ENCODE measurements at places on chromosomes 13 and 19.
A peak's percentile ranks its signal among the peaks of the same experiment; 100 is the strongest.

GRCh38 chr19:42306646-42307045 lies 4.2 kb upstream of the PAFAH1B3 start:
- no peak for DNase-seq

DNA sequence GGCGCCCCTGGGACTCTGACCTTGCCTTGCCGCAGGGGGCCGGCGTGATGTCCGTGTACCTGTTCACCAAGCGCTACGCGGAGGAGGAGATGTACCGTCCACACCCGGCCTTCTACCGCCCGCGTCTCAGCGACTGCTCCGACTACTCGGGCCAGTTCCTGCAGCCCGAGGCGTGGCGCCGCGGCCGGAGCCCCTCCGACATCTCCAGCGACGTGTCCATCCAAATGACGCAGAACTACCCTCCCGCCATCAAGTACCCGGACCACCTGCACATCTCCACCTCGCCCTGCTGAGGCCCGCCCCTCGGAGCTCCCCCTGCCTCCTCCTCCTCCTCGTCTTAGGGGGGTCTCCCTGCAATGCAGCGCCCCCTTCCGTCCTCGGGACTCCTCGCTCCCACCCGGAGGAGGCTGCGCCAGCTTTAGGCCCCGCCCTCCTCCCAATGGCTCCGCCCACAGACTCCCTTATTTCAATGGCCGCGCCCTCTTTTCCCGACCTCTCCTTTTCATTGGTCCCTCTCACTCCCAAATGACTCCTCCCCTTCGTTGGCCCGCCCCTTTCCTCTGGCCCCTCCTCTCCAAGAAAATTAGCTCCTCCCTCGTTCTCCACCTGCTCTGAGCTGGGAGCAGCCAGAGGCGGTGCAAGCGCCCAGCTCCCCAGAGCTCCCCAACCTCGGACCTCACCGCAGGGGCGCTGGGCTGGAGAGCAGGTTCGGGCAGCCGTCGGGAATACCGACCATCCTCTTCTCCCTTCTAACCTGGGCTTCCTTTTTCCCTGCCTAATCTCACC lies 20.5 kb upstream of the CACNG8 start:
- peak; percentile 11 for DNase-seq

GRCh38 chr13:77896977-77897376 lies 21.7 kb downstream of the EDNRB start:
- DNase-seq: peak; percentile 9

DNA sequence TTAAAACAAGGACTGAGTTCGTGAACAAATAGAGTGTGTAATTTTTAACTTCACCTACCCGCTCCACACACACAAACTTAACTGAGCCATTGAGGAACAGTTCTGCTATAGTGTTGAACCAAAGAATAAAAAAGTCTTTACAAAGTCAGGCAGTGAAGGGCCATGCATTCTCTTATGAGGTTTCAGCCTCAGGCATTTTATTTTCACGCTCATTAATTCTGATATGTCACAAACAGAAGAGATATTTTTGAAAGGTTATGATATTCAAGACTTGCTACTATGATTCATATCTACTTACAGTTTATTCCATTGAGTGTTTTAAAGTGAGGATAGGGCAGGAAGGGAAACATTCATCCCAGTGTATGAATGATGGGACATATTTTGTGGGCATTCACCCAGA lies 282.2 kb downstream of the SLITRK5 start:
- DNase-seq: no peak

- peak; percentile 83 for DNase-seq
Measured at GRCh38 chr19:39406656-39407409, at the start of gene ZFP36. Gene ZFP36 (plus strand): TSS chr19:39406847. CDS start chr19:39406905, 58 bp downstream.

DNA sequence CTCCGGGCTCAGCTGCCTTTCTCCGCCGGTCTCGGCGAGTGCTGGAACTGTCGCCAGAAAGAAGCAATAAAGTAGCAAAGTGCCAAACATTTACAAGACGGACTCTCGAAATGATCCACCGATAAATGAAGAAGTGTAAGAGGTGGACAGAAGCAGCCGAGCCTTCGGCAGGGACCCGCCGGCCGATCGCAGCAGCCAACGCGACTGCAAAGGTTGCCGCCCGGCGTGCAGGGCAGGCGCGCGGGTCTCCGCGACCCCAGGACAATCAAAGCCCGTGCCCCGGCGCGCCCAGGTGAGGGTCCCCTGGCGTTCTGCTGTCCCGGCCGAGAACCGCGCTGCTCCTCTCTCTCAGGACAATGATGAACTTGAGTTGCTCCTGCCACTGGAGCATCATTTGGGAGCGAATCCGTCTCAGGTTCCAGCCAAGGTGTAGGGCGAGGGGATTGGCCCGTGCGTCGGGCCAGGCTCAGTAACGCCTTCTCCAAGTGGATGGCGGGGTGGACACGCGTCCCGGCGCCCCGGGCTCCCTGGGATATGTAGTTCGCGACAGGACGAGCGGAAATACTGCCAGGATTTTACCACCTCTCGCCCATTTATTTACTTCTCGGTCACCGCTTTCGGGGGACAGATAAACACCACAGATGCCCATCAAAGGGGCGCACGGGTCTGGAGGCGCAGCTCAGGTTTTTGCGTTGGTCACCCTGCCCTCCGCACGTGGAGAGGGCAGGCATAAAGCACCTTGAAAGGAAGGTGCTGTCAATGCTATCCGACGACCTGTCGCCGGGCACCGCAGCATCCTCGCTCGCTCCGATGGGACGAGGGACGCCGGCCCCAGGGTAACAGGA lies at the start of the genes BIVM and POGLUT2:
TSS of gene BIVM (plus strand) at position 539 of the 845 bp plus-strand sequence. CDS start 8,149 bp downstream, outside the sequence.
TSS of gene POGLUT2 (minus strand) at position 396 of the 845 bp plus-strand sequence. CDS start at position 90, 306 bp downstream.
- DNase-seq: peak; percentile 92

DNA sequence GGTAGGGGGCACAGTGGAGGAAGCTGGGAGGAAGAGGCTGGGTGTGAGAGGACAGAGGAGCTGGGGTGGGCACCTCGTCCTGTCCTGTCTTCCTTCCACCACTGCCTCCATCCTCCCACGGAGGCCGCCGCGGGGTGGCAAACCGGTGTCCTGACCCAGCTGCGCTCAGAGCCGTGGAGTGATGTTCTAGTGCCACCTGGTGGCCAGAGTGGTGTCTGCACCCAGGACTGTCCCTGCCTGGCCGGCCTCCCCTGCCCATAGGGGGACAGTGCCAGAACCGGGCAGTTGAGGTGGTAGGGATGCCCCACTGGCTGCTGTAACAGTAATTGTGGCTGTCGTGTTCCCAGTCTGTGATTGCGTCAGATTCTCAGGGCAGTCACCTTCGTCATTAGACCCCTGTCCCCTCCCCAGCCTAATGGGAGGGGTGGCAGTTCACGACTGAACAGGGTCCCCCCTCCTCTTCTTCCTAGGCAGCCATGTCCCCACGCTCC lies 11.1 kb upstream of the ARRDC2 start:
- peak; percentile 63 for DNase-seq

- no peak for DNase-seq
Measured at GRCh38 chr13:95204231-95204765, 97.0 kb downstream of the ABCC4 start.

- DNase-seq: no peak
Measured at GRCh38 chr13:92135509-92135908, 737.1 kb downstream of the GPC5 start.

DNA sequence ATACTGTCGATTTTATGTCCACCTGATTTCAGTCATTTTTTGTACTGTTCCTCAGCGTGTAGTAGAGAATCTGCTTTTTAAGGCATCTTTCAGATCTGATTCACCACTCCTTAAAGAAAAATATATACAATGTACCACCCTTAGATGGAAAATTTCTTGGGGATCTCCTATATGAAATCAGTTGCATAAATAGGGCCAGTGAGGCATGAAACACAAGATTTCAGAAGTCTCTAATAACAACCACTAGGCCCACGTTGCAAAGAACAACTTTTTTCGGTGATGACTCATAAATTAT lies 1.4 kb downstream of the USP12 start:
- DNase-seq: peak; percentile 67

DNA sequence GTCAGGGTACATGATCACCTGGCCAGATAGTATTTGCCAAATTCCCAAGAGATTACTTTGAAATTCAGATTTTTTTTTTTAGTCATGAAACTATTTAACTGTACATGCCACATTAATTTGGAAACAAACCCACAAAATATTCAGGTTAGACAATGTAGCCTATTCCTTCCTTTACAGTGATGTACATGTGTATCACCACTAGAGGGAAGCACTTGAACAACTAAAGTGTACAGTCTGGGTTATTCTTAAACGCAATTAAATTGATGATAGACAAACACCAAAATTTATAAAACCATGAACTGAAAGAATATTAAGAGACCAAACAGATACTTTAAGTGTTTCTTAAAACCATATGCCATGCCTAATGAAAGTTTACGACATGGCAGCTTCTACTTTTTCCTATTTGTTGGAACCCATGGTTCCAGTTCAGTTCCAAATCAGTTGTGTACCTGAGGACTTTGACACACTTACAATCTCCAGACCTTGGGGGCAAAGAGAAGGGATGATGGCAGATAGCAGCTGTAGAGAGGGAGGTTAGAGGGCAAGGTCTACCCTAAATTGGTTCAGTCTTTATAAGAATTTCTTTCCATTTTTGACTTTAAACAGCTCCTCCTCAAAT lies 52.8 kb downstream of the TNFSF13B start:
- peak; percentile 35 for DNase-seq

DNA sequence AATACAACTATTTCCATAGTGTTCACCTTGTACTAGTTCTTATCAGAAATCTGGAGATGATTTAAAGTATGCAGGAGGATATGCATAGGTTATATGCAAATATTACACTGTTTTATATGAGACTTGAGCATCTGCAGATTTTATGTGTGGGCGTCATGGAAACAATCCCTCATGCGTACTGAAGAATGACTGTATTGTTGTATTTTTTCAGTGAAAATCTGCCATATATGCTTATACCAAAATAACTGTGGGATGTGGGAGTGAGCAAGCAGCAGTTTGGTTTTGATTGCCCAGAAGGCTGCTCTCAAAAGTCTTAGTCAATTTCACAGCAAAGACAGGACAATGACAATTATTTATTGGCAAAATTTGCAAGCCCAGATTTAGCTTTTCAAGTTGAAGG lies 238.8 kb upstream of the PCDH20 start:
- no peak for DNase-seq

- no peak for DNase-seq
Measured at GRCh38 chr13:33785384-33785783, 32.6 kb upstream of the RFC3 start.

GRCh38 chr19:29943615-29944014 lies 1.6 kb downstream of the URI1 start:
- peak; percentile 12 for DNase-seq

DNA sequence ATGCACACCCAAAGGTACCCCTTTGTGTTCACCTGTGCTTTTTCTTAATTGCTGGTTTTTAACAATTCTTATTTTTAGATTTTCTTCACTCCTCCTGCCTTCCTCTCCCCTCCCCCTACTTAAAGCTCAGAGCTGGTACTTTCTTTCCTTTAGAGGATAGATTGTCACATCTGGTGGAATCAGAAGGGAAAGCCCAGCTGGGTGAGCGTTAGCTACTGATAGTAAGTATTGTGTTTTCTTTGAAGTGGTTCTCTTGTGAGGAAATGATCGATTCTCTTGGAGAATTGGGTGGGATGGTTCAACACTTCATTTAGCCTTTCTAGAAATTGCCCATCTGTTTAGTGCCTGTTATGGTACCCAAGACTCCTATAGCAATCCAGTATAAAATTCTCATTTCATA lies 84.8 kb downstream of the FLT1 start:
- no peak for DNase-seq

- no peak for DNase-seq
Measured at GRCh38 chr13:70108356-70109105, at the start of gene KLHL1. Gene KLHL1 (minus strand): TSS chr13:70108452. CDS start chr13:70107699, 753 bp downstream.

DNA sequence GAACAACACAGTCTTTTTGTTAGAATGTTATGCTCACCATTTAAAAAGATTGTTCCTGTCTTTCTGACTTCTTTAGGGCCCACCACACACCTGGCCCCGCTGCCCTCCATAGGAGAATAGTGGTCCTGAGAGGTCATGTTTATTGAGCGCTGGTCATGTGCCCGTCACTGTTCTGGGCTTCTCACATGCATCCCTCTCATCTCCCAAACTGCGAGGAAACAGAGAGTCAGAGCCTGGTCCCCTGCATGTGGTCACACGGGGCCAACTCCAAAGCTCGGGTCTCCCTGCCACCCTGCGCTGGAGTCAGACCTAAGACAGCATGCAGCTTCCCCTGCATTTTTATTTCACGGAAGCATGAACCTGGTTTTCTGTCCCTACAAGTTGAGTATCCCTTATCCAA lies 70.4 kb upstream of the GPR183 start:
- DNase-seq: no peak

DNA sequence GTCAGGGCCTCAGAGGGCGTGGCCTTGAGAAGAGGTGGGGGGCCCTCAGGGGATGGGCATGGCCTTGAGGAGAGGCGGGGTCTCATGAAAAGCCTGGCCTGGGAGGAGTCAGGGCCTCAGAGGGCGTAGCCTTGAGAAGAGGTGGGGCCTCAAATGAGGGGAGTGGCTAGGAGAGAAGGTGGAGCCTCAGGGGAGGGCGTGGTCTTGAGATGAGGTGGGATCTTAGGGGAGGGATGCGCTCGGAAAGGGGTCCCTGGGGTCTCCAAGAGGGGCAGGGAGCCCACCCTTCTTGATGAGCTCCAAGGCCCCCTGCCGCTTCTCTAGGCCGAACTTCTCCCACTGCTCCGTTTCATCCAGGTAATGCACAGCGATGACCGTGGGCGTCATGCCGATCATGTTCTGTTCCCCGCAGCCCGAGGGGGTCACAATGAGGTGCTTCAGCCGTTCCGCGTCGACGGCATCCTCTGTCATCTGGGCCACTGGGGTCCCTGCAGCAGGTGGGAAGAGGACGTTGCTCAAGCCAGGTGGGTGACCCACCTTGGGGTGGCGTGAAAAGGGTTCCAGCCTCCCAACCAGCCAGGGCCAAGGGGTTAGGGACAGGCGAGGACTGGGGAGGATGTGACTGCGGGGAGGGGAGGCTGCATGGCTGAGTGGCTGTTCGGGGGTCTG lies 24.3 kb upstream of the TNFSF14 start:
- DNase-seq: no peak

DNA sequence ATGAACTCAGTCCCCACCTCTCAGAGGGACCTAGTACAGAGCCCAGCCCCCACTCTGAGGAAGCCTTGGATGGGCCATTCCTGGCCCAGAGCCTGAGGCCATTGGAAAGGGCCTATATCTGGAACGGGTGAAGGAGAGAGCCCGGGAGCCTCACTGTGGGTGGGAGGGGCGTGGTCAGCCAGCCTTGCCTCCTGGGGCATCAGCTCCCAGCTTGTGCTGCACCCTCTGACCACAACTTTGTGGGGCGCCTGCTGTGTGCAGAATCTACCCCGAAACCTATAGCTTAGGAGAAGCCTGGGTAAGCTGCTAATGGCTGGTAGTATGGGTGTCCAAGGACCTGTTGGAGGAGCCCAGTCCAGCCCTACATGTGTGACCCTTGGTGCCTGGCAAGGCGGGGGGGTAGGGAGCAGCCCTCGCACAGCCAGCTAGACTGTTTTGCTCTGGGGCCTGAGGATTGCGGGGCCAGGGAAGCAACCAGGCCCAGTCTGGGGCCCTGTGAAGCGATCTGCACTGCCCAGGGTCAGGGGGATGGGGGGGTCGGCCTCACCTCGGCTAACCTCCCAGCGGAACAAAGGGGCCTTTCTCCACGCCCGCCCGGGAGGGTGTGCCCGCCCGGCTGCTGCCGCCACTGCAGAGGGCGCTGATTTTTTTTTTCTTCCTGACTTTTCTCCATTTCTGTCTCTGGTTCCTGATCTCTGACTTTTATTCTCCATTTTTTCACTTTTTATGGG lies 42.3 kb downstream of the LYL1 start:
- DNase-seq: no peak
